ENCODE measurements at places on chromosomes 7 and 10.
A peak's percentile ranks its signal among the peaks of the same experiment; 100 is the strongest.

GRCh38 chr7:80307227-80307856 is 172.7 kb downstream of the GNAI1 start:
- DNase-seq, result no peak

- DNase-seq, result no peak
Observed at GRCh38 chr7:75054744-75055143, 18.9 kb downstream of the RCC1L start.

GRCh38 chr10:122122493-122122892 is 133.5 kb downstream of the TACC2 start:
- no peak for DNase-seq

- DNase-seq, result no peak
Observed at GRCh38 chr7:133510326-133511055, 257.6 kb downstream of the EXOC4 start.

DNA sequence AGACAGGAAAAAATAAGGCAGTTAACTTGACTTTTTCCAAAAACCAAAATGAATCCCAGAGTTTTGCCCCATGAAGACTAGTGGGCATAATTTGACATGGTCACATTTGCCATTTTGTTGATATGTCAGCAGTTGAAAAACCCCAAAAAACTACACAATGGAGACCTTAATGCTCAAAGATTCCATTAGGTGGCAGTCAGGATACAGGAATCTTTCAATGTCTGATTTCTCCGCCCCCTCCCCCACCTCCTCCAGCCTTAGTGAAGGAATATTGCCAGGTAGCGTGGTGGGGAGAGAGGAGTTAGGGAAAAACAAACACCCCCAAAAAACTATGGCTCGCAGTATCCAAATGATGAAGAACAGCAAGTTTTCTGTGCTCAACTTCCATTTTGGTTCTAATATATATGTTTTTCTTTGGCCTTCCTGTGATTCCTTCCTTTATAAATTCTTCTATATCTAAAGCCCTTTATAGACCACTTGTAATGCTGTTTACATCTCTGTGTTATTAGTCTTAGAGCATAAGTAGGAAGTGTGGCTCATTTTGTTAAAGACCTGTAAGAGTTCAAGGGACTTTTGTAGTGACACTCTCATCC is 6.7 kb upstream of the SMNDC1 start:
- DNase-seq, result peak; percentile 66

GRCh38 chr7:151225948-151226510 is 976 bp downstream of the ABCF2 start:
- DNase-seq, result no peak

- no peak for DNase-seq
Observed at GRCh38 chr7:41976411-41976810, 260.6 kb downstream of the GLI3 start.

DNA sequence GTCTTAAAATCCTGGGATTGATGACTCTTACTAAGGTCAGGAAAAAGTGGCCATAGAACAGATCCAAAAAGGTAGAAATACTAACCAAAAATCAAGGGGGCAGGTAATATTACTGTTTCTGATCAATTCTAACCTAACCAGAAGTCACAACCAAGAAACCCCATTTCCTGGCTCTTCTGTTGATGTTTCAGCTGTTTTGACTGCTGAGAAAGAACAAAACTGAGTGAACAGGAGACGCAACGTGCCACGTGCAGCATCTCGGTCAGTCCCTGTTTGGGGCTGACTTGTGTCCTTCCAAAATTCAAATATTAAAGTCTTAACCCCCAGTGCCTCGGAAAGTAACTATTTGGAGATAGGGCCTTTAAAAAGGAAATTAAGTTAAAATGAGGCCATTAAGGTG is 56.8 kb downstream of the JAZF1 start:
- no peak for DNase-seq

GRCh38 chr10:6782378-6782777 is 202.3 kb upstream of the PRKCQ start:
- no peak for DNase-seq

DNA sequence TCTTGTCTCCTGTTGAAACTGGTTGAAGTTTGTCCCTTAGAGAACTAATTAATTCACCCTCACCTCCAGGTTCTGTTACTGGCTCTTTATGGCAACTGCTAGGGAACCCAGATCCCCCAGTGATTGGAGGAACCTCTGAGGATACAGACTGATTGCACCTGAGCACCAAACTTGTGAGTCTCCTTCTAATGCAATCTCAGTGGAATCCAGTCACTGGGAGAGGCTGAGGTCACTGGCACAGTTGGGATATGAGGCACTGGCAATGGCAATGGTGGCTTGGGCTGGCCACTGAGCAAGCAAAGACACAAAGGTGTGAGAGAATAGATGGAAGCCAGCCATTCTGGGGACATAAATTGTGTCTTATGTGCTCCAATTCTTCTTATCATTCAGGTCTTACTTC is 5.3 kb upstream of the DGKI start:
- DNase-seq, result no peak

- DNase-seq, result no peak
Observed at GRCh38 chr10:80411267-80411668, 2.9 kb downstream of the PRXL2A start.

DNA sequence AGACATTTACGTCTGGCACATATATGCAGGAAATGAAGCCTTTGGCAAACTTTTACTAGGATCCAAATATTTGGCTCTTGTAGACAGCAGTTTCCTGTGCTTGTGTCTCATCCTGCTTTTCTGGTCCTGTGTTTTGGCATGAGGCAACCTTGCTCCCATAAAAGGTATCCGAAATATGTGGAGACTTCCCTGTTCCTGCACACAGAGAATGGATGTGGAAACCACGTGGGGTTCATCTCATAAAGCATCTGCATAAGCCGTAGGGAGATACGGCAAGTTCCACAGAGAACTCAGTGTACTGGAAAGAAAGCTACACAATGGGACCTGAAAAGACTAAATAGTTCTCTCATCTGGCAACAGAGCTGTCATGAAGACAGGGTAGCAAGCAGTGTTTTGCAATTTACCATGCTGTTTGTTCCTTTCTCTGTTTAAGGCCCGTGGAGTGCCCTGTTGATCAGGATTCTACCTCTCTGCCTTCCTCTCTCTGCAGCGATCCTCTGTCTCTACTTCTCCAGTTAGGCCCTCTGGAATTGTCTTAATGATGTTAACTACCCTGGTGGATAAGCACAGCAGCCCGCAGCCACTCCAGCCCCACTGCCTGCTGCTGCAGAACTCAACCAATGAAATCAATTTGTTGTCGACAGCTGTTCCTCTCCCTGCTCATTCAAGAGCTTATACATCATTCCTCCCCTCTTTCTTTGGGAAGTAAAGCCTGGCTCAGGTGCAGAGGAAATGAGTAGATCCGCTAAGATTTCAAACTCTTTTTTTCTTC is 293.6 kb downstream of the CSTF2T start:
- no peak for DNase-seq

DNA sequence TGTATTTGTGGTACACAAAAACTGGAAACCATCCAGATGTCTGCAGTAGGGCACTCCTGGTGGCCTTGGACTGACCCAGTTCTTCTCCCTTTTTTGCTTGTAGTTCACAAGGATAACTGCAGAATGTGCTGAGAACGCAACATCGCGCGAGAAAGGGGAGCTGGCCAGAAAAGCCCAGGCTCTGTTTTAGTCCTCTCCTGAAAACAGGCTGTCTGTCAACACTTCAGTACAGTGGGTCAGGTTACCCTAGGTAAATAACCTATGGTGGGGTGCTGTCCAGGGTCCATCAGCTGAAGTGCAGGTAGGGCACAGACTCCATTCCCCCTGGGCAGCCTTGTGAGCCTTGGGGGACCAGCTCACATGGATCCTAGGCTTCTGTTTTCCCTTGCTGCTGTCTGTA is 495.8 kb downstream of the MDFIC start:
- DNase-seq, result peak; percentile 9

- peak; percentile 34 for DNase-seq
Observed at GRCh38 chr7:150379441-150380379, 580 bp downstream of the ZNF775 start.

GRCh38 chr10:1409392-1409791 is 327.9 kb downstream of the ADARB2 start:
- no peak for DNase-seq

DNA sequence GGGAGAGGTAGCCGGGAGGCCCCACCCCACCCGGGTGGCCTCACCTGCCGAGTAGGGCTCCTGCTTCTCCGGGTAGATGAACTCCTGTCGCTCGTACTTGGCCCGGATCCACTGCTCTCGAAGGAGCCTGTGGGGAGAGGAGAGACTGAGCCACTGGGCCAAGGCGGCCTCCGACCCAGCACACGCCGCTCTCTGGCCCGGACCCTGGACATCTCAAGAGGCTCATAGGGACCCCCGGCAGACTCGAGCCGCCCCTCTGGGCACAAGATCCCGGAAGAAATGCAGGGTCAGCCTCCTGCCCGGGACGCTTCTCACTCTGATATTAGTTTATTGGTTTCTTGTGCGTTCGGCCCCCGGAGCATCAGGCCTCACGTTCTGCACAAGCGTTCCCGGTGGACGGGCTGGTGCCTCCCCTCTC is 34.5 kb downstream of the ADAP1 start:
- DNase-seq, result peak; percentile 1

- DNase-seq, result no peak
Observed at GRCh38 chr10:63267414-63268148, 134.5 kb downstream of the NRBF2 start.

DNA sequence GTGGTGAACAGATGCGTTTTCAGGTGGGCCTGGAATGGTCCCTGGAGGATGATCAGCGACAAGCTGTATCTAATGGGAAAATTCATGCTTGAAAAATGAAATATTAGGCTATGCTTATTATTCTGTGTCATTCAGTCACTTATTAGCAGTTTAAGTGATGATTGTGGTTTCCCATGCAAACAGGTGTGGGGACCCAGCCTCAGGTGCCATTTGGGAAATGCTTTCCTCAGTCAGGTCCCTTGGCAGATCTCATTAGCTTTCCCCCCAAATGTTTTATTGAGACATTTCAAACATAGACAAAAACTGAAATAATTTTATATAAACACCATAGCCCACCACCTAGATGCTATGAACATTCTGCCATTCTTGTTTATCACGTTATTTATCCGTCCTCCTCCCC is 411 bp upstream of the SNX10 start:
- DNase-seq, result no peak

DNA sequence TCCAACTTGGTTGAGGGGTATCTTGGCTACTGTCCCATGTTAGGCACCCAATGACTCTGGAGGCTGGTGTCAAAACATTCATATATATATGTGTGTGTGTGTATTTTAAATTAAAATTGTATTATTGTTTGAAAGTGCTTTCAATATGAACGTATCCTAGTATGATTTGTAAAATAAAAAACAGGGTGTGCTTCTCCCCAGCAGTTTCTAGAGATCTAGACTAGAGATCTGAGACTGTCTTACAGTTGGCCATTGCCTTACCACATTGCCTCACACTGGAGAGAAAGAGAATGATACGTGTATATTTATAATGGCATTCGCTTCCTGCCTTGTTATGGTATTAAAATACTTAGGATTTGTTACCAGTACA is 1.2 kb downstream of the BAG3 start:
- DNase-seq, result no peak

DNA sequence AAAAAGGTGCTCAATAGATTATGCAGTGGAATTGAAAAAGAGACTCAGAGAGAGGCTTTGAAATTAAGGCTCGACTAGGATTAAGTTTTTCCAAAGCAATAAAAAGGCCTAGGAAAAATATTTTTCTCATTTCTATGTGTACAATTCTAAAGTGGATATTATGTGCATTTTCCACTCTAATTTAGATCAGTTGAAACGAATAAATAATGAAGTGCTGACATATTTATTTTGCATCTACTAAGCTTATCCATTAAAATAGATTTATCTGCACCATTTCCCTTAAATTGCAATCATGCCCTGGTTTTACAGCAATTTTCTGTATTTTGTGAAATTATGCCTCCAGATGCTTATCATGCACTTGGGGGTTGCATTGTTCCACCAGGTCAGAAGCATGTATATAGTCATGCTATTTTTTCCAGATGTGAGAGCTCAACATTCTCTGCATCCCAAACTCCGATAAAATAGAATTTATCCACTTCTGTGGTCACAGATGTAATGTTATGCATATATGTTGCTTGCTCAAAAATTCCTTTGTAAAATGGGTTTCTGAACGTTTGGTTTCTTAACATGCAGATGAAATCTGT is 18.3 kb downstream of the FIGNL1 start:
- no peak for DNase-seq

Data from nephron progenitor cell (in vitro differentiated cells).